ENCODE measurements at places on chromosomes 4 and X. TPM values are rescaled to one million over a fixed set of nuclear protein-coding genes. Genes with fewer than 3 reads are reported as not detected.

ARMCX4 gene
- total RNA-seq = 9.4 TPM

OCIAD1 gene
- 179 TPM for total RNA-seq

GNPDA2 gene
- 30.6 TPM for total RNA-seq

CFAP99 gene
- total RNA-seq = not detected

MAGEA6 gene
- not detected for total RNA-seq

DCHS2 gene
- total RNA-seq = 11.0 TPM

GABRB1 gene
- 85.6 TPM for total RNA-seq
